ENCODE measurements at places on chromosomes 1 and 21.

DNA sequence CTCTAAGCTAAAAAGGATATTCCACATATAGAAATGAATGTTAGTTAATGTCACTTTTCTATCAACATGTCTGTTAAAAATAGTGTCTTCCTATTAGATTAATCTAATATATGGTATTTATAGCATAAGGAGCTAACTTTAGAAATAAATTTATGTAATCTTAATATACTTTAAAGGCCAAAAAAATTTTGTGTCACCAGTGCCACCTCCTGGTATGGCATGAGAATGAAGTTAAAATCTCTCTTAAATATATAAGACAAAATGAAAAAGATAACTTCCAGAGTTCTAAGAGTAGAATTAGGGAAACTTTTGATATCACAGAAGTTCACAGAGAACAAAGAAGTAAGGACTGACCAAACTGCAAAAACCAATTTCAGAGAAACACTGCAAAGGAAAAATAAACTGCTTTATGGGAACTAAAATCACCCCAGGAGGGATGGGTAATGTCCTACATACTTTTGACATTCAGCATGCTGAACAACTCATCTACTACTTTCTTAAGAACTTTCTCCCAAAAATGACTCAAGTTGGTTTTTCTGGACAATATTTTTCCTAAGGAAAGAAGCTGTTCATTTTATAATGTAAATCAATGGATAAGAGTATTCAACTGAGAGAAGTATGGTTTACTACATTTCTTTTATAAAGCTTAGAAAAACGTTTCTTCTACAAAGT lies 82.8 kb downstream of the TRIM33 start:
- no peak for DNase-seq

- DNase-seq: peak; percentile 8
Measured at GRCh38 chr1:33336580-33336979, 15.7 kb upstream of the A3GALT2 start.

GRCh38 chr1:179794669-179795068 lies 51.6 kb downstream of the FAM163A start:
- no peak for DNase-seq

DNA sequence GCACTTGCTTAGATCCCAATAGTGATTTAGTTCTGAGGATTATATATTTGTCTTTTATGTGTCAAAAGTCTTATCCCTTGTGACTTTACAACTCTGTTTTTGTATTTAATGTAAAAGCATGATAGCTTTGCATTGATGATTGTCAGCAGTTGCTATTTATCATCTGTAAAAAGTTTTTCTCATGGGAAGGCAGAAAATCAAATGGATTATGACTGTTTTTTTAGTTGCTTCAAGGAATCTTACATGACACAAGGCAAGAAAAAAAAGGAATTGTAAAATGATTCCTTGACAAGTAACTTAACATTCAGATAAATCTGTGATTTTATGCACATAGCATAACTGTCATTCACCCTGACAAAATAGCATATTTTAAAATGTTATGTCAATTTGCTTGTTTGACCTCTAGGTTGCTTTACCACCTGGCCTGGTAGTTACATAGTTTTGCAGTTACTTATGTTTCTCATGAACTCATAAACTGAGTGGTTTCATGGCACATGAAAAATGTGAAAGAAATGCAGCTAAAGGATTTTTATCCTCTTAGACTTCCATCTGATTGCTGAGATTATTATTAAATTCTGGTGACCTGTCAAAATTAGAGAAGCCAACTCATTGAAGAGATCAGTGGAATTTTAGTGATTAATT lies 622.6 kb downstream of the ADGRL2 start:
- no peak for DNase-seq

DNA sequence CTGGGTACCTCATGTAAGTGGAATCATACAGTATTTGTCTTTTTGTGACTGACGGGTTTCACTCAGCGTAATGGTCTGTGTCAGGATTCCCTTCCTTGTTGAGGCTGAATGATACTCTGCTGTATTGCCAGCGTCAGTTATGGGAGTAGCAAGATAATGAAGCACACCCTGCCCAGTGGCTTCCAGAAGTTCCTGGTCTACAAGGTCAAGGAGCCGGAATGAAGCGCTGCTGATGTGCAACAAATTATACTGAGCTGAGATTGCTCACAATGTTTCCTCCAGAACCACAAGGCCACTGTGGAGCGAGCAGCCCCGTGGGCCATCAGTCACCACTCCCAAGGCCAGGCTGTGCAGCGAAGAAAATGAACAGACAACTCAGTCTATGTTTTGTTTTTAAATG lies 24.0 kb upstream of the TDRD10 start:
- DNase-seq: no peak

DNA sequence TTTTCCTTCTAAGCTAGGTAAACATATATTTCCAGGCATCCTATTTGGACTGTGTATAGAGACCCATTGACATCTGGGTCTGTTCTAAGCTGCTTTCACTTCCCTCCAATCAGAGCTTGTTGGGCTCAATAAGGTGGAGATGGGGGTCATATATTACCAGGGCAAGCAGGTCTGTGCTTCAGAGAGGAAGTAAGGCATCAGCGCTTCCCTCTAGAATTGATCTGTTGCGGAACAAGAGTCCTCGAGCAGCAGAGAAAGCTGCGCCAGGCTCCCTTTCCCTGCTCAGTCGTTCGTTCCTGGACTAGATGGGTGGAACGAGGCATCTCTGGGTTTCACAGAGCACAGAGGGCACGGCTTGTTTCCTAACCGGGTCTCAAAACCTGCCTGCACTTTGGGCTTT lies 63.5 kb downstream of the DISC1 start:
- DNase-seq: no peak
